ENCODE measurements at places on chromosomes 6 and 20. TPM values are rescaled to one million over a fixed set of nuclear protein-coding genes. Genes with fewer than 3 reads are reported as not detected.

GRCh38 chr20:9609887-9610502 is 95.6 kb downstream of the LAMP5 start:
- no peak for DNase-seq

- no peak for DNase-seq
These were observed 7.6 kb upstream of the ADGRF4 start for GRCh38 chr6:47690791-47691190.

B3GAT2 gene
- polyA plus RNA-seq = not detected

- DNase-seq = no peak
These were observed 11.5 kb downstream of the NFKBIL1 start for GRCh38 chr6:31558631-31559500.

WFDC5 gene
- 0.86 TPM for polyA plus RNA-seq

- DNase-seq = no peak
These were observed 154.4 kb downstream of the DTNBP1 start for GRCh38 chr6:15508441-15508871.

GRCh38 chr20:23225407-23226060 is 125.1 kb upstream of the NXT1 start:
- peak; percentile 77 for DNase-seq

- no peak for DNase-seq
These were observed 22.9 kb downstream of the FKBP1A start for GRCh38 chr20:1369970-1370369.

DNA sequence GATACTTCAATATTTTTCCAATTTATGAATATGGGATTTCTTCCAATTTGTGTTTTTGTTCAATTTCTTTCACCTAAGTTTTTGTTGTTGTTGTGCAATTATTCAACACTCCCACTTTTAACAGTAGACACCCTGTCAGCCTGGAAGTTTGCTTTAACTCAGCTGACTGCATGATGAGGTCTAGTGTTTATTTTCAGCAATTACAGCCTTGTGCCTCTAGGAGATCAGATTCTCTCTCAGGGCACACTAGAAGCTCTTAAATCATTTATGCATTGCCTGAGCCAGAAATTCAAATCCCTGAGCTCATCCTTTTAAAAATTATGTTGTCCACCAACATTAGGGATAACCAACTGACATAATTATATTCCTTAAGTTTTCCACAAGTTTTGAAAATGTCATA is 85.7 kb downstream of the MRAP2 start:
- DNase-seq = no peak

DNA sequence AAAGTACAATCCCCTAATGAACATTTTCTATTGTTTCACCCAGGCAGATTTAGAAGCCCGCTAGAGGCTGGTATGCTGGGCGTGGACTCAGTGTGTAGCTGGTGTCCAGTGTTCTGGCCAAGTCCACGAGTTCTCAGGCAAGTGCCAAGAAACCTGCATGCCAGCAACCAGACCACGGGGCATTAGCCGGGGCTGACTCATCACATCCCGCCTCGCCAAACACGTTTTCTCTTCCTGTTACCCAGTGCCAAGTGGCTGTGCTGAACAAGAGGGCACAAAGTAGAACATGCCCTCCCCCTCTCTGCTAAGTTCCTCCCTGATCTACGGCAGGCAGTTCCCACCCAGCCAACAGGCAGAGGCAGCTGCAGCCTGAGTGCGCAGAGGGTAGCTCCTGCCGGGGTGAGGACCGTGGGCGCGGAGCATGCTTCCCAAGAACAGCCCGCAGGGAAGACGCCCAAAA is 29.6 kb downstream of the RAMACL start:
- peak; percentile 94 for DNase-seq

DNA sequence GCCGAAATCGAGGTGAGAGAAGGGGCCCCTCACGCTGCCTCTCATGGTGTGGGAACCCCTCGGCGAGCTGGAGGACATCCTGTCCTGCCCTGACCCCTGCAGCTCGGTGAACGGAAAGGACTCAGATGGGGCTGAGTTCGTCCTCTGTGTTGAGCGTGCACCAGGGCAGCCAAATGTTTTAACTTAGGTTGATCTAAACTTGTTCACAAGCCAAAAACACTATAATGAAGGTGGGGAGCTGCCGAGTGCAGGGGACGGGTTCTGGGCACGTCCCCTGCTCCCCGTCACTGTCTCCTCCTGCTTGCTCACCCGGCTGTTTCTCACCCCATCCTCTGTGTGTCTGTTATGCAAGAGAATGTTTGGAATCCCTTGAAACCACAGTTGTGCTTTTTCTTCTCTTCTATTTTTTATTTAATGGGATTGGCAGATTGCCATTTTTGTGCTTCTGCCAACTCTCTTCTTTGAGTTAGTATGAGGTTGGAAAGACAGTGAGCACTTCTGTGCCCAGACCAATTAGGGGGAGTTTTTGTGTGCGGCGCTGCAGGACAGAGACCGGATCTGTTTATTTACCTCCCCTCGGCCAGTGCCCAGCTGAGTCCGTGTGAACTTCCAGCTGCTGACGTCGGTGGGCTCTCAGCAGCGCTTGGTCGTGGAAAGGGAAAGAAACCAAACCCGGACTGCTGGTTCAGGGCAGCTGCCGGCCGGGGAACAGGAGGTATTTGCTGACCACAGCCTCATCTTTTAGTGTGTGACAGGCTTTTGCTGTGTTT is 158.1 kb downstream of the DTNBP1 start:
- peak; percentile 88 for DNase-seq

Measured in foreskin keratinocyte (primary cell).